Thoracic aorta (tissue), 2 donors: ENCODE measurements at places on chromosomes 13 and 19.

DNA sequence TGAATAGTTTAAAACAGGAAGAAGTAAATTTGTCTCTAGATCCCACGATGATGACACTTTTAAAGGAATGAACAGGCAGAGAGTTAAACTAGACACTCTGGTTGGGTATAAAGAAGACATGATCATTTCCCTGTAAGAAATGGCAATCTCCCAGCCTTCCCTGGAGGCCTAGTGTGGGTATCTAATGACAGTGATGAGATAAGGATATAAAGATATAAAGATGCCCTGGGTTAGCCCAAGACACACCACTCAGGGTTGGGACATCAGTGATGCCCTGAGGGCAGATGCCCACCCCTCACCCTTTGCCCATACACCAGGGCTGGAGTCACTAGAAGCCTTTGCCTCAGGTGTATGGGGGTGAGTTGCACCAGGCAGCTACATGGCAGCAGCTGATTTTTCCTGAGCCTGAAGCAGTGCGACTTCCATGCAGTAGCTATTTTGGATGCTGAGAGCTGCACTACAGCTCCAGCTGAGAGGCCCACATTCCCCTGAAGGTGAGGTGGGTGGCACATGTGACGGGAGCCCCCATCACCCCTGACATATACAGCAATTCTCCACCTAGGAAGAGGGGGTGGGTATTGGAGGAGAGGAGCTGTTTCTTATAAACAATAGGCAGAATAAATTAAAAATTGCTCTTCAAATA, 177.5 kb downstream of the NDFIP2 start:
- DNase-seq, result no peak

GRCh38 chr19:19687090-19687489, 18.5 kb downstream of the ZNF101 start:
- no peak for DNase-seq

DNA sequence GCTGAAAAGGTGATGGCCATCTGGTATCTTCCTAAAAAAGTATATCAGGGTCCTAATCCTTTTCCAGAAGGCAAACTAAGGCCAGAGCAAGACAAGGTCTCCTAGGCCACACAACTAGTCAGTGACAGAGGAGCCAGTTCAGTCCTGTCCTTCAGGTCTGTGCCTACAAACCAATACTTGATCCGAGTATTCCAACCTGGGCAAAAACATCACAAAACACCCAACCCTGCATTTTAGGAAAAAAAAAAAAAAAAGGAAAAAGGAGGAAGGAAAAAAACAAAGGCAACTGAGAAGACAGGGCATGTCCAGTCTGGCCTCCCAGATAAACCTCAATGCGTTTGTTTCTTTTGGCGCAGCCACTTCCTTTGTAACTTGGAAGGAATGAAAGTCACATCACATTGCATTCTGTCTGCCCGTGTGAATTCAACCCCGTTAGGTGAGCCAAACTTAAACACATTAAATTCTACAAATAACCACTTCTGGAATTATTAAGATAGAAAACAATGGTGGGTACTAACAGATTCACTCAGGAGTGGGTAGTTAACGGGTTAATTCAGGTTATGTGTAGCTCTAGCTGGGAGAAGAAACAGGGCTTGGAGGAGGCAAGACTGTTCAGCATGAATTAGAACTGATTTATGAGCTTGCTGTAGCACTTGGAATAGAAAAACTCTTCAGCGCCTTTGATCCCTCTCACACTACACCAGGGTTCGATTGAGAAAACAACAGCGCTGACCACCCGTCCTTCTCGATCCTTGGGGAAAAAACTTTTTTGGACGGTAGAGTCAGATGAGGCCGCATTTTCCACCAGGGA, 43.0 kb upstream of the HNRNPA1L2 start:
- no peak for DNase-seq

DNA sequence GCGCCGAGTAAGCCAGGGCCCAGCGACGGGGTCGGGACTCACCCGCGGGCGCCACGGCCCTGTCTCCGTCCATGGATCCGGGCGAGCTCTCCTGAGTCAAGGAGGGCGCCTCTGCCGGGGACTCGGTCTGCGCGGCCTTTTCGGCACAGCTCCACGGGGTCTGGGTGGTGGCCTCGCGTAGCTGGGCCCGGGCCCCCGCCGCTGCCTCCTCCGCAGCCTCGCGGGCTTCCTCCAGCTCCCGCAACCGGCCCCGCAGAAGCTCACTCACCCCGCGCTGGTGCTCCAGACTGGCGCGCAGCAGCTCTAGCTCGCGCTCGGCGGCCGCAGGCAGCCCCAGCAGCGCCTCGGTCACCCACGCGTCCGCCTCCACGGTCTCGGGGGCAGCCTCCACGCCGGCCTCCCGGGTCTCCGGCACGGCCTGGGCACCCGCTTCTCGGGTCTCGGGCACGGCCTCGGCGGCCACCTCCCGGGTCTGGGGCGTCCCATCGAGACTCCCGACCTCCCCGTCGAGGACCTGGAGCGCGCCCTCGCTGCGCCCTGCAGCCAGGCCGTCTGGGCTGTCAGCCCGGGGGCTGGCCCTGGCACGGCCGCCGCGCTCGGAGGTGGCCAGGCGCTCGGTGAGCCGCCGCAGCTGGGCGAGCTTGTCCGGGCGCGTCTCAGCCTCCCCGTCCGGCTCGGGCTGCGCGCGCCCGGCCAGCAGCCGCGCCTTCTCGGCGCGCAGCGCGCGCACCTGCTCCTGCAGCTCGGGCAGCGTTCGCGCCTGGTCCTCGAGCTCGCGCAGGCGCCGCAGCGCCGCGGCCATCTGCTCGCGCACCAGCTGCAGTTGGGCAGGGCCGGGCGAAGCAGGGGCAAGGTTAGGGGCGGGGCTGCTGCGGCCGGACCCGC, 8.4 kb downstream of the KANK3 start:
- DNase-seq, result no peak

- DNase-seq, result no peak
Observed at GRCh38 chr19:40921005-40921897, 39.2 kb upstream of the CYP2A7 start.

DNA sequence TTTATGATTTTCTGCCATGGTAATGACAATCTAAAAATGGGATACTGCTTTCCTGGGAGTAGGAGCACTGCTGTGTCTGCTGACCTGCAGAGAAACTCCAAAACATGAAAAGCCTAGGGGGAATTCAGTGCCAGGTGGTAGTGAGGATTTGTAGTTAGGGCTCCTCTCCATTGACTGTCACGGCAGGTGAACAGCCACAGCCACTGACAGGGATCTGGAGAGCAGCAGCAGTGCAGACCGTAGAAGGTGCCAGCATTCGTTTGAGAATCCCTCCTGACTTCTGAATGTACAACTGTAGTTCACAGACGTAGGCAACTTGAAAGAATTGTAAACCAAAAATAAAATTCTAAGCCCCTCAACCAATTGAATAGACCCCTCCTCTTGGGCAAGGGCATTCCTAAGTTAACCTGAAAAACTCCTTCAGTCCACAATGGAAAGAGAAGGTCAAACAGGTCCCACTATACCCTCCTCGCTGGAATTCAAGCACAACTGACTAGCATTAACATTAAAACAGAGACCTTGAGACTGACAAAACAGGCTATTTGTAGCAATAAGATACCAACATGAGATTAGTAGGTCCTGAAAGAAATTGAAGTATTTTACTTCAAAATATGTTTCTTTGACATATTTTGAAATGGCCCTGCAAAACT, 1328.8 kb downstream of the OLFM4 start:
- no peak for DNase-seq

- DNase-seq, result no peak
Observed at GRCh38 chr13:31775148-31775547, 35.8 kb downstream of the RXFP2 start.

- DNase-seq, result no peak
Observed at GRCh38 chr13:77846173-77846572, 72.5 kb downstream of the EDNRB start.

GRCh38 chr13:99724633-99725517, 223.6 kb downstream of the TM9SF2 start:
- no peak for DNase-seq

DNA sequence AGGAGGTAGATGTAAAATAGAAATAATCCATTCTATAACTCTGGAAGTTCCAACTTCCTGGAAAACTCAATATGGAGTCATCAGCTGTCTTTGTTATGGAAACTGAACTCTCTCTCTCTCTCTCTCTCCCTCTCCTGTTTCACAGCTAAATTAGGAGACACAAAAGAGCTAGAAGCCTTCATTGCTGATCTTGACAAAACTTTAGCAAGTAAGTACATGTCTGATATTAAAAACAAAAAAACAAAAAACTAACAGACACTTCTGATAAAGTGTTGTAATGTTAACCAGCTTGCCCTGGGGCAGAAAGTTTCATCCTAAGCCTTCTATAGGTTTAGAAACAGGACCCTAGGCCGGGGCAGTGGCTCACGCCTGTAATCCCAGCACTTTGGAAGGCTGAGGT, 11.3 kb downstream of the RGCC start:
- DNase-seq, result no peak

- DNase-seq, result no peak
Observed at GRCh38 chr19:33395561-33396550, 22.3 kb downstream of the CEBPG start.

DNA sequence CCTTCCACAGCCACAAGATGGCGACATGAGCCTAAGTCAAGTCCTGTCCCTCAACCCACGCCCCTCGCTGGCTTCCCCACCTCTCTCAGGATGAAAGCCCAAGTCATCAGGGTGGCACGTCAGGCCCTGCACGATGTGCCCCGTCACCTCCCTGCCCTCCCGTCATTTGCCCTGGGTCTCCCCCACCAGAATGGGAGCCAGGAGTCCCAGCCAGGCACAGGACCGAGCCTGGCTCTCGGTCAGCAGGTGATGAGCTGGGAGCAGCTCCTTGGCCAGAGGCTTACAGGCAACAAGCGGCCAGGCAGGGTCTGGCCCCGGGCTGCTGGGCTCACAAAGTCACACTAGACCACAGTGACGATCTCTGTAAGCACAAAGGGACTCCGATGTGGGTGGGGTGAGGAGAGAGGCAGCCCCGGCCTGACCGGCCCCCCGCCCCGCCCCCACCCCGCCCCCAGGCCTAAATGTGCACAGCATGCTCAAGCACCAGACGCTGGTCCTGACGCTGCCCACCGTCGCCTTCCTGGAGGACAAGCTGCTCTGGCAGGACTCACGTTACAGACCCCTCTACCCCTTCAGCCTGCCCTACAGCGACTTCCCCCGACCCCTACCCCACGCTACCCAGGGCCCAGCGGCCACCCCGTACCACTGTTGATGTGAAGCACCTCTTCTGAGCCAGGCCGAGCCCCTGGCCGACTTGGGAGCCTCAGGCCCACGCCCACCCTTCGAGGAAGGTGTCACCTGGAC, 7.3 kb downstream of the MRPL4 start:
- DNase-seq, result peak; percentile 66

GRCh38 chr13:33524086-33524485, 238.5 kb upstream of the STARD13 start:
- DNase-seq, result no peak

DNA sequence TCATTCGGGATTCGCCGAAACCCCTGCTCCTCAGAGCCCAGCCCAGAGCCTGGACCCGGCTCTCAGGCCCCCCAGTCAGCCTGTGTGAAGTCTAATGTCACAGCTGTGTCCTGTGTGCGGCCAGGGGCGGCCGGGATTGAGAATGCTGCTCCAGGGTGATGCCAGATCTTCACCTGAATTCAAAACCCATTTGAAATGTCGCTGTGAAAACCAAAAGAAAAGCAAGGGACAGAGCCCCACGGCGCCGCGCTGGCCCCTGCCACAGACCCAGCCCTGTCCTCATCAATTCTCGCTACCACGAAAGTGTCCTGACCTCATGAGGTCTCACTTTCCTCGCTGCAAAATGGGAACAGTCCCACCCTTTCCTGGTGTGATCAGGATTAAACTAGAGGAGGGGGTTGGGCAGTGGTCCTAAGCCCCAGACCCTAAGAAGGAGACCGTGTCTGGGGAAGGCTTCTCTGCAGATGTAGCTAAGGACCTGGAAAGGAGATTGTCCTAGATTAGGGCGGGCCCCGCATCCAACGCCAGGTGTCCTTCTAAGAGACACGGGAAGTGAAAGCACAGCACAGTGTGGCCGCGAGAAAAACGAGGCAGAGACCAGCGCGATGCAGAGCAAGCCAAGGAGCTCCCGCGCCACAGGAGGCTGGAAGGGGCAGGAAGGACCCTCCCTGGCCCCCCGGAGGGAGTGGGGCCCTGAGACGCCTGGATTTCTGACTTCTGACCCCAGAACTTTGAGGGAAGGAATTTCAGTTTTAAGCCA, 34.0 kb upstream of the SPACA7 start:
- no peak for DNase-seq

GRCh38 chr19:10678813-10679212, 22.4 kb upstream of the QTRT1 start:
- DNase-seq, result no peak

- DNase-seq, result no peak
Observed at GRCh38 chr13:49370371-49370770, 73.5 kb downstream of the CAB39L start.

- DNase-seq, result no peak
Observed at GRCh38 chr13:44815623-44816022, 173.6 kb downstream of the NUFIP1 start.

GRCh38 chr13:50994651-50995050, 85.1 kb downstream of the RNASEH2B start:
- DNase-seq, result no peak
